Activated CD8-positive, alpha-beta T cell treated with anti-CD3 and anti-CD28 coated beads, Interleukin-2, amount 10 ng/mL, durations not matched to agents 7 days and 5 days (primary cell): ENCODE measurements at places on chromosomes 7 and 10.

GRCh38 chr10:28367929-28368484 is 65.1 kb upstream of the MPP7 start:
- H3K27ac ChIP-seq: peak overlapping the region; percentile 93
- H3K4me1 ChIP-seq: peaks cover 46% of the 10 kb centered on the region
- no peaks in the 10 kb centered on the region for H3K27me3 ChIP-seq
- H3K4me3 ChIP-seq: peak overlapping the region; percentile 57
- DNase-seq: peak; percentile 85

DNA sequence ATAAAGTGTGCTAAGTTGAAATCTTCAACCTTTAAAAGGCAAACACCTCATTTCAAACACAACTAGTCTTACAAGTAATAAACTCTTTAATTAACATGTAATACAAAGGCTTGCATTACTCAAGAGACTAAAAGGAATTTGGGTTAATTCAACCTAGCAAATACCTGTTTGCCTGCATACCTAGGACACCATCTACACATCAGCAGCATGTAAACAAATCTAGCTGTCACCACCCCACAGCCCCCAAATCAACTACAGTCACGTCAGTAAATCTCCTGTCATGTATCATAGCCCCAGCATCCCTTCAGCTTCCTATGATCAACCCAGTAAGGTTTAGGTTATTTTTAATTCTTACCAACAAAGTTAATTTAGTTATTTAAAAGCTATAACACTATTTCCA is 33.5 kb downstream of the ZNF800 start:
- peaks cover 29% of the 10 kb centered on the region for H3K36me3 ChIP-seq
- no peak for DNase-seq
- peaks cover 9% of the 10 kb centered on the region for H3K4me1 ChIP-seq
- no peaks in the 10 kb centered on the region for H3K27me3 ChIP-seq
- H3K27ac ChIP-seq: no peak overlapping the region

GRCh38 chr7:1046722-1047679 is 2.7 kb downstream of the GPR146 start:
- peak overlapping the region; percentile 31 for H3K4me3 ChIP-seq
- DNase-seq: peak; percentile 50
- H3K4me1 ChIP-seq: peaks cover 73% of the 10 kb centered on the region
- H3K27me3 ChIP-seq: no peaks in the 10 kb centered on the region
- H3K27ac ChIP-seq: no peak overlapping the region

DNA sequence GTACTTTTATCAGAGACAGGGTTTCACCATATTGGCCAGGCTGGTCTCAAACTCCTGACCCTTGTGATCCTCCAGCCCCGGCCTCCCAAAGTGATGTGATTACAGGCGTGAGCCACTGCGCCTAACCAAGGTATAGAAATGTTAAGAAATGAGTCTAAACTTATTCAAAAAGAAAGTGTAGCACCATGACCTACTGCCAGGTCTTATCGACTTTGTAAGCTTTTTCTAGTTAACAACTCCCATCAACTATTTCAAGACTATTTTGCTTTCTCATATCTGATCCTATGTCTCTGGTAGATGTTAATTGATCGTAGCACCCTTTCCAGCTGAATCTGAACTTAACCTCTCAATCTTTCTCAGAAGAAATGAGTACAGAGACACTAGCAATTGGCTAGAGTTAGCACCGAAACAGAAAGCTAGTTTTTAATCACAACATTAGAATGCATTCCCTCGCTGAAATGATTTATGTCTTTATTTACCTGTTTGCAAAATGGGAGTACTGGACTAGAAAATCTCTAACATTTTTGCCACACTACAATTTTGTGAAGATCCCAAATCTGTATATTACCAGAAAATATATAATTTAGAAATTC is 114.0 kb upstream of the HGF start:
- H3K4me1 ChIP-seq: no peaks in the 10 kb centered on the region
- no peak overlapping the region for H3K4me3 ChIP-seq
- no peak for DNase-seq
- H3K36me3 ChIP-seq: no peaks in the 10 kb centered on the region

DNA sequence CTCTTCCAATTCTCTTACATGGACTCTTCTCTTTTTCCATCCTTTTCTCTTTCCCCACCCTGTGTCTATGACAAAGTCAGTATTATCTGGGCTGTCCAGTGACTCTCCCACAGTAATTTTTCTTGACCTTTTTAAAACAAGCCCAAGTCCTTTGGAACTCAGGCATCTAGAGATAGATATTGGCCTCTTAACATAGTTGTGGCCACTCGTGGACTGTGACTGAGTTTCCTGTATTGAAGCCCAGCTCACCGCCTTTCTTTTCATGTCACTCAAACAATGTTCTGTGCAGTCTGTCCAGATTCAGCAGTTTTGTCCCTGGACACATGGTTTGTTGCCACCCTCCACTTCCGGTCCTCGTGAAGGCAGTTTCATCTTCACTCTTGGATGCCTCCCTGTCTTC is 110.9 kb upstream of the CDC14C start:
- no peaks in the 10 kb centered on the region for H3K4me1 ChIP-seq
- no peaks in the 10 kb centered on the region for H3K27me3 ChIP-seq
- H3K27ac ChIP-seq: no peak overlapping the region

GRCh38 chr10:94224656-94225055 is 138.1 kb downstream of the NOC3L start:
- H3K27me3 ChIP-seq: no peaks in the 10 kb centered on the region
- no peaks in the 10 kb centered on the region for H3K4me1 ChIP-seq
- H3K36me3 ChIP-seq: no peaks in the 10 kb centered on the region
- no peak for DNase-seq
- H3K27ac ChIP-seq: no peak overlapping the region

GRCh38 chr7:1033546-1034145 is 10.7 kb upstream of the GPR146 start:
- no peaks in the 10 kb centered on the region for H3K36me3 ChIP-seq
- peak; percentile 44 for DNase-seq
- peaks cover 39% of the 10 kb centered on the region for H3K4me1 ChIP-seq
- no peaks in the 10 kb centered on the region for H3K27me3 ChIP-seq
- peak overlapping the region; percentile 75 for H3K27ac ChIP-seq

DNA sequence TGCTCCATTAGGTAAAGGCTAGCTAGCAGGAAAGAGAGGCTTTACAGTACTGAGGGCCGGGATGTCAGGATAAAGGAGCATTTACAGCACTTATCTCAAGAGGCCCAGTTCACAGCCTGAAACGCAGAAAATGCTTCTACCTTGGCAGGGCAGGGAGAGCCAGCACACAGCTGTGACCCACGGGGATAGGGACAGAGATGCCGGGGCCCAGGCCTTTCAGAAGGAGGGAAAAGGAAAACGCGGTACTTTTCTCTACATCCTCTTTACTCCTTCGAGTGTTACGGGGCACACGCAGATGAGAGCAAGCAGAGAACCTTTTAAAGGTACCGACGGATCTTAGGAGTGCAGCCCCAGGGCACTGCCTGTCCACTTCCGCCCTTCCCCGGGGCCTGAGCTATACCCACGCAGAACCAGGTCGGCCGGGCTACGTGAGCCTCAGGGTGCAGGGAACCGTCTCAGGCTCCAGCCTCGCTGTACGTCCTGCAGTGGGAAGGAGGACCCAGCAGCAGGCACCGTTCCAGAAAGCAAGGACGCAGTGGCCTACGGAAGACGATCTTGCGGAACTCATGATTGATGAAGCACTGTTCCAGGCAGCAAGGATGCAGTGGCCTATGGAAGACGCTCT is 232.3 kb downstream of the ELFN1 start:
- H3K4me3 ChIP-seq: no peak overlapping the region
- peaks cover 4% of the 10 kb centered on the region for H3K36me3 ChIP-seq
- DNase-seq: no peak
- peak overlapping the region; percentile 15 for H3K27ac ChIP-seq
- no peaks in the 10 kb centered on the region for H3K4me1 ChIP-seq

DNA sequence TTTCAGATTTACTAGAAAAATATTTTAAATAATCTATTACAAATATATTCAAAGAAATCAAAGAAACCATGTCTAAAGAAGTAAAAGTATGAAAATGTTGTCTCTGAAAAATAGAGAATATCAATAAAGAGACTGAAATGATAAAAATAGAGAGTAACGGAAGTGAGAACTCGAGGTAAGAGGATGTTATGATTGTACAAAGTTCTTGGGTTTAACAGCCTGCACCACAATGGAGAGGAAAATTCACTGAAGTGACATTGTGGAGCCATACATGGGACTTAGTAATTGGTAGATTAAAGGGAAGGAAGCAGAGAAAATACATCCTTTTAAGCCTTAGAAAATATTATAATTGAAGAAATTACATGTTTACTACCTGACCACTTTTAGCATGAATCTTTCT is 77.9 kb downstream of the THSD7A start:
- no peak overlapping the region for H3K27ac ChIP-seq
- H3K4me1 ChIP-seq: no peaks in the 10 kb centered on the region
- H3K36me3 ChIP-seq: no peaks in the 10 kb centered on the region
- H3K27me3 ChIP-seq: no peaks in the 10 kb centered on the region
